ENCODE measurements at places on chromosomes 4 and X.

GRCh38 chr4:138035781-138036258 lies 206.3 kb downstream of the SLC7A11 start:
- DNase-seq, result no peak

GRCh38 chr4:99131378-99131777 lies 12.7 kb downstream of the ADH4 start:
- DNase-seq, result no peak

GRCh38 chr4:37983951-37984350 lies 23.8 kb downstream of the PTTG2 start:
- no peak for DNase-seq

DNA sequence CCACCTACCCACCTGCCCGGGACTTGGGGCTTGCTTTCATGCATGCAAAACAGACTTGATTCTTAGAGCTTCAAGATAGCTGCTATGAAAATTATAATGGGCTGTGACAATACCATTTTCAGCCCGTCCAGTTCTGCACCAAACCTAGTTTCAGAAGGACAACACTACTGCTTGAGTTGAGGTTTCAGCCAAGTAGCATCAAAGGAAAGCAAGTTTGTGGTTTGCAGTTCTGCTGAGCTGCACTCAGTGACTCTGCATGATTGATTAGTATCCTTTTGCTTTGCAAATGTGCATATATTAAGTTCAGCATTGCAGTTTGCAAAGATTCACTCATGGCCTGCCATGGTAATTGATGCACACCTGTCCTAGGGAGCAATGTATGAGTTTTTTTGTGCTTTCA lies 442.7 kb downstream of the RPA4 start:
- no peak for DNase-seq

DNA sequence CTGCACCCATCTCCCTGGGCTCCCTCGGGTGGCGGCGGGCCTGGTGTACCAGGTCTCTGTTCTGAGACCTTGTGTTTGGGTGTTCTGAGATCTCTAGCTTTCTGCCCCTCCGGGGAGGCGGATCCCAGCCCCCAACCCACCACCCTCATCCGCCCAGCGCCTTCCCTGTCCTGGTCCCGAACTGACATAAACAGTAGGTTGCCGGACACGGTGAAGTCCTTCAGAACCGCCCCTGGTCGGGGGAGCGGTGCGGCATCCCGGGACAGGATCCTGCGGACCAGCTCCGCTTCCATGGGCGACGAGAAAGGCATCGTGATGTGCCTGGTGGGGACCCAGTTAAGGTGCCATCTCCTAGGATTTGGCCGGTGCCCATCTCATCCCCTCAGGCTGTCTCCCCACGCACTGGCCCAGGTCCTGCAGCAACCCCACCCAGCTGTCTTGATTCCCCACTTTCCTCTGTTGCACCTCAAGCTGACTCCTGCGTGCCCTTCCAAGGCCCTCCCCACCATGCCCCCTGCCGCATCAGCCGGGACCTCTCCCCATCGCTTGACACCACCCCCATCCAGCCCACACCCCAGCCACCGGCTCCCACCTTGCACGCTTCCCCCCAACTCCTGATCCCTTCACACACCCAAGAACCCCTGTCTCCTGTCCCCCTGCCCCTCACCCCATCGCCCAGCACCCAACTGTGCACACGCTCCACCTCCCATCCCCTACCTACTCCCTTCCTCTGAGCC lies 900 bp downstream of the CTAG2 start:
- DNase-seq, result no peak

DNA sequence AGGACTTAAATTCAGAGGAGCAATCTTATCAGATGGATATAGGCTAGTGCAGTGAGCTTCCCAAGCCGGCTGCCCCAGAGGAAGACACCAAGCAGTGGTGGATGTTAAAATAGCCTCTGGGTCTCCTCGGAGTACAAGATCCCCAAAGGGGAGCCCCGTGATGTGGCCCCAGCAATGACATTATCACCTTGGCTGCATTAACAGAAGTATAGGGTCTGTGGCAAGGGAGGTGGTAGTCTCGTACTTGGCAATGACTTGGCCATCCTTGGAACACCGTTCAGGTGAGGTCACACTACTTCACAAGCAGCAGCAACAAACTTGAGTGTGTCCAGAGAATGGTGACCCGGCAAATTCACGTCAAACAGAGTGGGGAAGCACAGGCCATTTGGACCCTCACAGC lies 67.8 kb downstream of the PSAPL1 start:
- DNase-seq, result no peak

DNA sequence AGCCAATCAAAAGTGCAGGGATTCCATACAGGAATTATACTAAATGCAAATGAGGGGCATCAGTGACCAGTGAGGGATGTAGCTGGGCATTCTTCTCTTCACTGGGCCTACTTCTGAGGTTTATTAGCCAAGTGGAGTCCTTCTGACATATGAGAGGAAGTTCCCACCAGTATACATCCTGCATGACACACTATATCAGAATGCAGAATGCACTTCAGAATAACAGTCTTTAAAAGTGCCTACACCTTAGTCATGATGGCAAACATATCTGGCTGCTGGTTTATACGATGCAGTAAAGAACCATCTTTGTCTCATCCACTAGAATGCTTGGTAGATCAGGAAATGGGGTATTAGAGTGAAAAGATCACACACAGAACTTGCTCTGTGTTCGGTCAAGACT lies 180.3 kb upstream of the PPARGC1A start:
- DNase-seq, result no peak

DNA sequence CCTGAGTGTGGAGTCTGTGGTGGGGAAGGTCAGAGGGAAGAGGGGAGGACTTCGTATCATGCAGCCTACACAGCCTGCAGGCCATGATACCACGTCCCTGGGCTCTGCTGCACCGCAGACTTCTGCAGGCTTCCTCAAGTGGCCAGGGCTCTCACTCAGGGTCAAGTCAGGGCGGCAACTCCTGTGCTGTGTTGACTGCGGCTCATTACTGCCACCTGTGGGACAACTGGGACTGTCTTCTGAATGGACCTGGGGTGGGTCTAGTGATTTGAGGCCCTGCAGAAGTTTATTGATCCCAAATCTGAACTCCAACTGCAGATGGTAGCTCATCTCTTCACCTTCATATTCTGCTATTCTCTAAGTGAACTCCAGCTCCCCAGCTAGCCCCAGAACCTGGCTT lies 167.1 kb downstream of the NSUN7 start:
- peak; percentile 50 for DNase-seq

GRCh38 chrX:153669174-153669890 lies 4.3 kb downstream of the PNCK start:
- no peak for DNase-seq

DNA sequence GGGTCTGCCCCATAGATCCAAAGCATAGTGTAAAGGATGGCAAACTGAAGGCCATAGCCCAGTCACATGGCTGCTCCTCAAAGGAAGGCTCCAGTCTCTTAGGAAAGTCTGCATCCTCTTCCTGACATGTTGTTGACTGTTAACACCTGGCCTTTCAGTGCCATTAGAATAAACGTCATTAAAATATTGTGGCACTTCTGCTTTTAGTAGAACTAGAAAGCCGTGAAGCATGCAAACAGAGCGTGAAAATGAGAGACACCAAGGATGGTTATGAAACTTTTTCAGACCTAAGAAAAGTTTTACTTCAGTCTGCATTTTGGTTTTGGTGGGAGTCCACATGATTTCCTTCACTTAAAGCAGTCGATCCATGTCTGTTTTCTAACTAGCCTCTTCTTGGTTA lies 41.1 kb upstream of the AFF2 start:
- no peak for DNase-seq

DNA sequence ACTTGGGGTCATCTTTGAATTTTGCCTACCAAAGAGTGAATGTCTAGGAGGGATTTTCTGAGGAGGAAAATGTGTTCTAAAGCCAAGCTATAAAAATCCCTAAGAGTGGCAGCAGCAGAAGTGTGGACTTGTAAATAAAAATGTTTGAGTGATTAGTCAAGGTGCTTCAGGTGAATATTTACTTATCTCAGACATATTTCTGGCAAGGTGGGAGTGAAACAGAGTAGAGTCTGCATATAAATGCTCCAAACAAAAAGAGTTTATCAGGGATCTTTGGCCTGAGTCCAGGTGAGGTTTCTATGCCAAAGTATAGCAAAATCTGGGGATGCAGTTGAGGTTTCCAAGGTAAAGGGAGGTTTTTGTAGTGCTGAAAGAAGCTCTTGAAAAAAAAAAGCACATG lies 19.7 kb downstream of the CYSLTR1 start:
- no peak for DNase-seq

- DNase-seq, result no peak
Measured at GRCh38 chr4:79181190-79181589, 144.7 kb downstream of the NAA11 start.

GRCh38 chr4:13933191-13933590 lies 305.7 kb upstream of the BOD1L1 start:
- no peak for DNase-seq

DNA sequence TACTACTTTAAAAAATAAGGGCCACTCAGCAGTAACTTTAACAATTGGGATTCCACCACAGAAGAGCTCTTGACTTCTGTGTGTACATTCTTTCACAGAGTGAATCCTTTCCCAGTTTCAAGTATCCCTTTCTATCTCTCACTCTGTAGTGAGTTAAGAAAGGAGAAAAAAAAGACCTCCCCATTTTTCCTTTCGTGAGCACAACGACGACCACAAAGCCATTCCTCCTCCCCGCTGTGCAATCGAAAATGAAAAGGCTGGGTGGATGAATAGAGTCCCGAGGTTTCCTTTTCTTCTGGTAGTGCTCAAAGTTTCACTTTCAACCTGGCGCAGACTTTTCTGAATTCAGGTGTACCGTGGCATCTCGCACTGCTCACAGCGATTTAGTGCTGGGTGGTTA lies 58.0 kb downstream of the TAB3 start:
- peak; percentile 29 for DNase-seq

GRCh38 chr4:174460684-174461083 lies 61.6 kb downstream of the HPGD start:
- DNase-seq, result no peak

DNA sequence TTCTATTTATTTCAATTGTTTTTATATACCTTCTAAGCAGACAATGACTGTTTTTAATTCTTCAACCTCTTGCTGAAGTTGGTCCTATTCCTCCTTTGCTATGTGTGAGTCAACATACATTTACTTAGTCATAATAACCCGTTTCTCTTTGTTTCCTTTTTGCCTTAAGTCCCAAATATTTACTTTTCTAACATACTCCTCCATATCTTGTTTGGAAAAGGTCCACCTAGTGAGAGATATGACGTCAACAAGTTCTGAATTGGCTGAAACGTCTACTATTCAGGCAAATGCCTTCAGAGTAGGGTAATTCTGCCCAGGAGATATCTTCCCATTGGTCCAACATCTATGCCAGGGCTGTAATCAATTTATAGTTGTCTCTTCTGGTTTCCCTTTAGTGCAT lies 179.3 kb upstream of the GEMIN8 start:
- no peak for DNase-seq

GRCh38 chrX:19602866-19603622 lies 87.7 kb upstream of the MAP3K15 start:
- DNase-seq, result no peak

DNA sequence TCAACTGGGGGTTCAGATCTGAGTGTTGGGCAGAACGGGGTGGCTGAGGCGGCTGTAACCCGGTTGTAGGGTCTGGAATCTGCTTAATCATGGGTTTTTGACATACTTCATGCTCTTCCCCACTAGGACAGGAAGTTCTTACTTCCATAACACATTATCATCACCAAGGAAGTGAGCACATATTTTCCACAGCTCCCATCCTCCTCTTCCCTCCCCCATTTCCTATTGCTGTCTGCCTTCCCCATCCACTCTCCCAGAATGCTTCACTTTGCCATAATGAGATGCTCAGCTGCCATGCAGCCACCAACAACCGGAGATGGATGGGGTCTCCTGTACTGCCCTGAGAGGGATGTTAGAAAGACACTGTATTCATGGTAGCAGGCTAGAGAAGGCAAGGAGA lies 6.4 kb upstream of the DCUN1D4 start:
- DNase-seq, result no peak

- DNase-seq, result no peak
Measured at GRCh38 chr4:51901363-51901762, 58.4 kb downstream of the DCUN1D4 start.

DNA sequence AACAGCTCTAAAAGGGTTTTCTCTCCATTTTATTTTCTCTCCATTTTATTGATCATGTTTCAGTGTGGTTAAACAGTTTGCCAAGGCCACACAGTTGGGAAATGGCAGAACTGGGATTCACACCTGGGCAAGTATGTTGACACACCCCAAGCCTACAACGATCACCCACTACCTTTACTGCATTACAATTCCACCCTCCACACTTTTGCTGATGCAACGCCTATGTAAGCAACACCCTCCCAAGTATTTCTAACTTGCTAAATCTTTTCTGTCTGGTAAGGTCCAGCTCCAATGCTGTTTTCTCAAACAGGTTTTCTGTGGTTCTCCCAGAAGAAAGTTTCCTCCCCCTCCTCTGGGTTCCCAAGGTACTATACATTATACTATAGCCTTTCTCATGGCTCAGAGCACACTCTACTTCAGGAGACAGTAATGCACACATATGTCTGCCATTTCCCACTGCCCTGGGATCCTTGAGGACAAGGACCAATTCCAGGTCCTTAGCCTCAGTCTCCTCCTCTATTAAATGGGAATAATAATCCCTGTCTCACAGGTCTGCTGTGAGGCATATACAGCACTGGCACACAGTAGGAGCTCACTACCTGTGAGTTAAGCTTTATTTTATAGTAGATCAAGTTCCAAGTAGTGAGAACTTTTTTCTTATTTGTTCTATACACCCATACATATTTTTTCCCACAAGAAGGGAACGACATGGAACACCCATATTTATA lies 27.9 kb downstream of the IQSEC2 start:
- no peak for DNase-seq

GRCh38 chr4:53228036-53228435 lies 137.8 kb downstream of the SCFD2 start:
- DNase-seq, result no peak

- no peak for DNase-seq
Measured at GRCh38 chr4:3107691-3108121, 33.2 kb downstream of the HTT start.

DNA sequence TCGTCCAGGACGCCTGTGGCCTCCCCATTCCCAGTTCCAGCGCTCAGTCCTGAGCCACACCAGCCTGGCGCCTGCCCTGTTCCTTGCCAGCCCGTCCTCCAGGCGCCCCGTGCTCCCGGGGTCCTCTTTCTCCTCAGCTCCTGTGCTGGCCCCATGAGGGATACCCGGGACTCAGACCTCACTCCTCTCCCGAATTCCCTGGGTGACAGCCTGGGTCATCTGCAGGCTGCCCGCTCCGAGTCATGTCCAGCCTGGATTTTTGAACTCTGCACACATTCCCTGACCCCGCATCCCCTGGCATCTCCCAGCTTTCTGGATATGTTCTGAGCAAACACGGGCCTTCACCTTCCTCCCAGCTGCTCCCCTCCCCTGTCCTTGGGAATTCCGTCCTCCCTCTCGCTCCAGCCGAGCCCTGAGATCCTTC lies 14.9 kb upstream of the ADD1 start:
- DNase-seq, result no peak

- DNase-seq, result no peak
Measured at GRCh38 chr4:74449571-74450297, 4.8 kb downstream of the AREG start.

DNA sequence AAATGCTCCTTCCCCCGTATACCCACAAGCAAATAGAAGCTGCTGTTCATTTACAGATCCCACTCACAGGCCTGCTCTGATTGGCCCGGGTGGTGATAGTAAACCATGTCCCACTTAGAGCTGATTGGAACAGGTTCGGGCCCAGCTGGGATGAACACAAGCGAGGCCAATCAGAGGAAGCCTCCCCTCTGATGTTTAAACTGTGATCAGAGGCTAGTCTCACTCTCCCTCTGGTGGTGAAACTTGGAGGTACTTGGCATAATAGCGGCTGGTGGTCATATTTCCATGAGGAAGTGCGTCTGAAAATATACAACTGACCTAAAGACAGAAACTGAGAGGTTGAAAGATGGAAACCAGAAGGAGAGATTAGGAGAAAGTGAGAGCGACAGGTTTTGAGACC lies 51.5 kb upstream of the TRPC3 start:
- DNase-seq, result no peak
